ENCODE measurements at places on chromosomes 7 and 10.

DNA sequence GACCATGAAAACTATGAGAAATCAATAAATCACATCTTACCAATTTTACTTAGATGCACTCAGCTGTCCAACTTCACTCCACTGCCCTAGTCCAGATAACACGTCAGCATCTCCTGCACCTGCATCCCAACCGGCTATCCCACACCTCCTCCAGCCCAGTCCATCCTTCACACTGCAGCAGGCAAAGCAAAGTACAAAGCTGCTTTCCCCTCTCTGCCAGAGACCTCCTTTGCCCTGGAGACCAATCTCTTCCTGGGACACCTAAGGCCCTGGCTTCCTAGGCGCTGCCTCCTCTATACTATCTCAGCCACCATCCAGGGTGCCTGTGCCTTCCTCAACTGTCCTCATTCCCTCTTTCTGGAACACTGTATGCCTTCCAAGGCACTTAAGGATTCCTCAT is 90.3 kb upstream of the DDC start:
- DNase-seq: no peak

- DNase-seq: no peak
Observed at GRCh38 chr7:127870231-127870907, 160.9 kb downstream of the LRRC4 start.

DNA sequence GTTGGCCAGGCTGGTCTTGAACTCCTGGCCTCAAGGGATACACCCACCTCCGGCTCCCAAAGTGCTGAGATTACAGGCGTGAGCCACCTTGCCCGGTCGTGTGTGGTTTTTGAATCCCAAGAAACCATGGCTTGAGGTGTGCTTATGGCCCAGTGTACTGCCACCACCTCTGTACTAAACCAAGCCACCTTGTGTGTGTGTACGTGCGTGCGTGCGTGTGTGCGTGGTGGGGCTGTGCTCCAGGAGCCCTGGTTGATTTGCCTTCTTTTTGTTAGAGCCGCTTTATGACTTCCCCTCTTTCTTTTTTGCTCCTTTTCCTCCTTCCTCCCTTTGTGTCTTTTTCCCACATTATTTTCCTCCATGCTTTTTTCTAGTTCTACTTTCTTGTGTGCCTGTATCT is 121.4 kb downstream of the CAMK1D start:
- no peak for DNase-seq

- DNase-seq: no peak
Observed at GRCh38 chr7:45384499-45384898, 189.7 kb upstream of the ADCY1 start.

DNA sequence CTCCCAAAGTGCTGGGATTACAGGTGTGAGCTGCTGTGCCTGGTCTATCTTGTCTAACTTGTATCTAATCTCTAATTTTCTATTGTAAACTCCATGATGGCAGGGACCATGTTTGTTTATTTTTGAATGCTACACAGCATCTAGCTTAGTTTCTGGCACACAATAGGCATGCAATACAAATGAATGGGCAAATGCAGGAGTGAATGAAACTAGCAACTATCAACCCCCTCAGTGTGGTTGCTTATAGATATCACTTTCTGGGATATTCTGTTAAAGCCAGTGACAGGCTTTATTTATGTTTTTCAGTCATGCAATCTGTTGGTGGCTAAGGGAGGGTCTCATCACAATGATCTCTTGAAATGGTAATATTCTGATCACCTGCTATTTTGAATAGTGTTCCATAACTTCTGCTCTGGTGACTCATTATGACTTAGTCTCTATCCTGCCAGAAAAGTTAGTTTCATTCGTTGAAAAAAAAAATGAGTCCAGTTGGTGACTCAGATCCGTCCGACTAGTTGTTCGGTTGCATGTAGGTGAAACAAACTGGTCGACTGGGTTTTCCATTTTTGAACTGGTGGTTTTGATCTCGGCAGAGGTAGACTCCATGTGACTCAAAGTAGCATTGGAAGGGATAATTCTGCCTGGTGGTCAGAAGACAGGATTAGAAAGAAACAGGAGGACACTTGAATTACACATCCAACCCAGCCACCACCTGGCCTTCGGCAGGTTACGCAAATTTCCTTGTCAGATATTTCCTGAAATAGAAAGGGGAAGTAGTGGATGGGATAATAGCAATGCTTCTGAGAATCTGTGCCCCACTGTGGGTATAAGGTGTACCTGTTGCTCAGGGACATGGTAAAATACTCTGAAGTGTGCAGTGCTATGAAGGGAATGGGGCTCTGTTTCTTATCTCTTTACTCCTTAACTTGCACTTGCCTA is 76.8 kb downstream of the GATA3 start:
- no peak for DNase-seq

- no peak for DNase-seq
Observed at GRCh38 chr7:54827734-54828133, 68.7 kb upstream of the SEC61G start.

- DNase-seq: no peak
Observed at GRCh38 chr10:114943000-114943399, 5.0 kb downstream of the TRUB1 start.

GRCh38 chr7:117873310-117874190 is at the start of gene CTTNBP2:
Gene CTTNBP2, minus strand, starts transcription at chr7:117873441. Its CDS starts 26 bp downstream, at chr7:117873415.
- DNase-seq: peak; percentile 51

GRCh38 chr7:124754576-124755268 is 10.9 kb downstream of the GPR37 start:
- no peak for DNase-seq

DNA sequence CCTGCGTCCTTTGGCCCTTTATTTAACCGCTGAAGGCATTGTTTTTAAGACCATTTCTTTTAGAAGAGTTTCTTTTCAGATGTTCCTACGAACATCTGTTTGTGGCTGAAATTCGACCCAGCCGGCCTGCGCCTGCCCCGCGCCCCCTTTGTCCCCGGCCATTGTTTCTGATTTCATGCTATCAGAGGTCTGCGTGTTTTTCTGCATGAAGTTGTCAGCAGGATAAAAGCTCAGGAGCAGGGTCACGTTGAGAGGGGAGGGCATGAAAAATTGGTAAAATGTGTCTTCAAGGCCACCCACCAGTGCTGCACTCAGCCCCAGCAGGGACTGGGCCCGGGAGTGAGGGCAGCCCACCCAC is 43.1 kb downstream of the NKX6-2 start:
- no peak for DNase-seq

DNA sequence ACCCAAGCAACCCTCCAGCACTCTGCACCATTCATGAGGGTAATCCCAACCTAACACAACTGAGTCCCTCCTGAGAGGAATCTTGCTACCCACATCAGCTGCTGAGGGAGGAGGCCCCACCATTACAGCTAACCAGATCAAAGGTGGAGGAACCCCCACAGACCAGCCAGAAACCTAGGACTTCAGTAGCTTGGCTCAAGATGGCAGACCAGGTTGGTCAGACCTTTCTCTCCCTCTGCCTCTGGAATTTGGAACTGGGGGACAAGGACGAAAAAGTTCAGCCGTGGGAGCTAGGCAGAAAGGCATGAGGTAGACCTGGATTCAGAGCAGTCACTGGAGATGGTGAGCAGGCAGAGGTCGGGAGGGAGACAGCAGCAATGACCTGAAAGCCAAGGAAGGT is 101.3 kb upstream of the CACUL1 start:
- no peak for DNase-seq

DNA sequence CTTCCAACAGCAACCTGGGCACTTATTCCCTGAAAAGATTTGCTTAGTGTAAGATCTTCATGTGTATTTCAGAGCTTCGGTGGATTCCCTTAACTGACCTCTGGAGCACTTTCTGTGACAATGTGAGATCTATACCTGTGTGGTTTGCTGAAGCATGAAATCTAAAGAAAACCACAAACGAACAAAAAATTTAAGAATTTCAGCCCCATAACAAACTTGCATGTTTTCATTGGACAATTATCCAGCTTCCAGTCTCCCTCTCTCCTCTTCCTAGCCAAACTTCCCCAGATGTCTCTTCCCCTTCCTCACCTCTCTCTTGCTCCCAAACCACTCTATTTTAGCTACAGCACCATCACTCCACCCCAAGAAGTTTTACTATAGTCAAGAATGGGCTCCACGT is 279.9 kb upstream of the SORCS1 start:
- DNase-seq: no peak

GRCh38 chr7:1925349-1925748 is 255.3 kb downstream of the ELFN1 start:
- DNase-seq: no peak

DNA sequence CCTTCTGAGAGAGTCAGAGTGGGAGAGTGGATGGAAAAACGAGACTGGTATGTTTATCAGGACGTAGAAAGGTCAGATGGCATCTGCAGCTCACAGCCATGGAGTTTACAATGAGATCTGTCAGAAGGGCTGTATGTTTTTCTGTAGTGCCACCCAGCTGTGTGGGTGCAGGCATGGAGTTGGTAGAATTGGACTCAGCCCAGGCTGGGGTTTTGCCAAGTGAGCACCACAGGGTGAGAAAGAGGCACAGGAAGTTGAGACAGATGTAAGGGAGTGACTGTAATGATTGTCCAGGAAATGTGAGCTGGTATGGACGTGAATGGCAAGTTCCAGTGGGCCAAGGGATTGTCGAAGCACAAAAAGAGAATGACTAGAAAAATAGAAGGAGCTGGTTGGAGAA is 9.1 kb upstream of the ZYX start:
- DNase-seq: no peak

DNA sequence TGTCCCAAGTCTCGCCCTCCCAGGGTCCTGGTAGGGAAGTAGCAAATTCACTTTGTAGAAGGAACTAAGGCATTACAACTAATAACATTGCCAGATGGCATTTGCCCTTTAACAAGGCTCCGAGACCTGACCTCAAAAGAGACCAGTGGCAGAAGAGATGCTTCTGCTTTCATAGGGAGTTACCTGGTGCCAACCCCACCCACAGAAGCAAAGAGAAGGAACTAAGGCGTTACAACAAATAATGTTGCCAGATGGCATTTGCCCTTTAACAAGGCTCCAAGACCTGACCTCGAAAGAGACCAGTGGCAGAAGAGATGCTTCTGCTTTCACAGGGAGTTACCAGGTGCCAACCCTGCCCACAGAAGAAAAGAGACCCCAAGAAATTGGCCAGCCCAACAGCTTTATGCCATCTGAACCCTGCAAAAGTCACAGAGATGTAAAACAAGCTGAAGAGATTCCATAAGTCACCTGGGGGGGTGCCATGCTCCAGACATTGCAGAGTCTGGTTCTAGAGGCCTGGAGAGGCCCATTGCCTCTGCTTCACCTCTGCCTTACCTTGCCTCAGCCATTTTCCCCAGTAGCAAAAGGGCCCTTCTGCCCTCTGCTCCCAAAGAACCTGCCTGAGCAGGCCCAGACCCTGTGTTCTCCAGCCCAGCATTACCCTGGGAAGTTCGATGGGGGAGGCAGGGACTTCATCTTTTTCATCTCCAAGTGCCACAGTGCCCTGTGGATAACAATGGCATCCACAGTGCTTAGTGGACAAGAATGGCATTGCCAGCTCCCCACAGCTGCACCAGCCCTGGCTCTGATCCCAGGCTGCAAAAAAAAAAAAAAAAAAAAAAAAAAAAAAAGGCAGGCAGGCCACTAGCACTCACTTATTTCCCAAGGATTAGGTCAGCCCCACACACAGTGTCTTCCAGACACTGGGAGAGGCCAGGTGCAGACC is 179.5 kb upstream of the PLXNA4 start:
- DNase-seq: no peak

Data from cerebellar cortex (tissue), 1 donor.